Fibroblast of skin of scalp (primary cell): ENCODE measurements at places on chromosomes 2 and 18.

DNA sequence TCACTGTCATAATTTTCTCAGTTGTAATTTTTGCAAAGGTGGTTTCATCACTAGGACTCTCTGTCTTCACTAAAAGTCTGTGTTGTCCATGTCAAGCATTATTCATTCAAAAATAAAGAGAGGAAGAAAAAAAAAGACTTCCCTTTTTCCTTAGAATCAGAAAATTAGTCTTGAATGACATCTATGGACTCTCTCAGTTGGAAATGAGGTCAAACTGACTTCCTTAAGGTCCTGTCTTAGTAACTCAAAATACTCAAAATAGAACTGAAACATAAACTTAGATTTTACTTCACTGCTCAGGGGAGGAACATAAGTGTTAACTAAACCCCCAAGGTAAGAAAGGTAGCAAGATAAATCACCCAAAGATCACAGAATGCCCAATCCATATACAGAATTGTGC, 2.2 kb upstream of the ZNF407 start:
- DNase-seq: no peak

GRCh38 chr2:217864963-217865772, 137.6 kb downstream of the TNS1 start:
- DNase-seq: no peak

DNA sequence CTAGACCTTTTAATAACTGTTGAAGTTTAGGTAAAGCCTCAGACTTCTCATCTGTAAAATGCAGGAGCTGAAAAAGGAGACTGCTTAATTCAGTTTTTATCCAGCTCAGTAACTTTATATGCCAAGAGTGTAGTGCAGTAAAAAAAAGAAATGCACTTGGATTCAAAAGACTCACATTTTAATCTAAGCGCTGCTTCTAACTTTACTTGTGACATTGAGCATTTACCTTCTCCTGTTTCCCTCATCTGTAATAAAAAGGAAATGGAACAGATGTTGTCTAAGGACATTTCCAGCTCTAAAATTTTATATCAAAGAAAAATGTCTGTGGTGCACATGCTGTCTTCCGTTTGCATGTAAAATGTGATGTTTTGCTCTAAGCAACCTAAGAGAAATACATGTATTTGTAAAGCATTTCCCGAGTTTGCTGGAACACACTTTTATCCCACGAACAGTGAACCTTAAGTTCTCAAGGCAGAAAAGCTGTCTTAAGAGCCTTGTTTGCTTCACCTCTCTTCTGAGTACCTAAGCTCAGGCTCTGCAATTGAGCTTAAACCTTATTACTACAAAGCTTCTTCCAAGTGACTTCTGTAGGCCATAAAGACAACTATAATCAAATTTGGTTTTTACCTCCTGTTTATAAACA, 24.2 kb upstream of the TANK start:
- no peak for DNase-seq

- DNase-seq: no peak
Observed at GRCh38 chr18:35778850-35779627, 193.4 kb upstream of the RMP24 start.

GRCh38 chr2:206570199-206570598, 72.1 kb upstream of the FAM237A start:
- DNase-seq: no peak

- DNase-seq: no peak
Observed at GRCh38 chr2:8324164-8324856, 357.5 kb upstream of the ID2 start.
